ENCODE measurements at places on chromosomes 16 and 17. TPM values are rescaled to one million over a fixed set of nuclear protein-coding genes. Genes with fewer than 3 reads are reported as not detected.

GRCh38 chr17:48477221-48477620 is 47.2 kb upstream of the SKAP1 start:
- no peaks in the 10 kb centered on the region for H3K27me3 ChIP-seq
- no peak overlapping the region for H3K27ac ChIP-seq
- DNase-seq, result no peak
- H3K36me3 ChIP-seq, result no peaks in the 10 kb centered on the region

GRCh38 chr17:46935658-46936266 is 12.8 kb downstream of the GOSR2 start:
- DNase-seq, result no peak
- H3K27me3 ChIP-seq, result no peaks in the 10 kb centered on the region
- H3K27ac ChIP-seq, result no peak overlapping the region
- H3K36me3 ChIP-seq, result peaks cover 98% of the 10 kb centered on the region
- H3K4me3 ChIP-seq, result no peak overlapping the region
- H3K4me1 ChIP-seq, result no peaks in the 10 kb centered on the region

DNA sequence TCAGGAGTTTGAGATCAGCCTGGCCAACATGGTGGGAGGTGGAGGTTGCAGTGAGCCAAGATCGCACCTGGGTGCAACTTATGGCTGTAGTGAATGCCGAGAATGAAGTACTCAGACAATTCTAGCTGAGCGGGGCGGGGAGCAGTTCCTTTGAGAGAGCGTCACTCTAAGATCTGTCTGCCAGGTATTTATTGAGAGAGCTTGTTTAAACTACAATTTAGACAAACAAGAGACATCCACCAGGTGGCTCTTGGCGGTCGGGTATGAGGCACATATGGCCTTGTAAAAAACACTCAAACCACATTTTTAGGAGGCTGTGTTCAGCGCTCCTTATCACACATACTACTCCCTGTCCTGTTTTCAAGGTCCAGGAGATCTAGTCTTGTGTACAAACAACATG is 40.6 kb upstream of the CDH1 start:
- H3K4me1 ChIP-seq, result no peaks in the 10 kb centered on the region
- H3K36me3 ChIP-seq, result no peaks in the 10 kb centered on the region
- H3K27ac ChIP-seq, result no peak overlapping the region
- no peak for DNase-seq

GRCh38 chr17:45784293-45784740 is at the start of gene CRHR1:
Gene CRHR1 (plus strand): TSS chr17:45784320. CDS start chr17:45784545, 225 bp downstream.
- DNase-seq, result peak; percentile 22
- peak within 1 kb of the TSS; percentile 73 for H3K4me3 ChIP-seq
- H3K27me3 ChIP-seq, result peaks cover 57% of the 10 kb centered on the region
- H3K4me1 ChIP-seq, result peaks cover 11% of the 10 kb centered on the region
- no peak within 1 kb of the TSS for H3K27ac ChIP-seq

DNA sequence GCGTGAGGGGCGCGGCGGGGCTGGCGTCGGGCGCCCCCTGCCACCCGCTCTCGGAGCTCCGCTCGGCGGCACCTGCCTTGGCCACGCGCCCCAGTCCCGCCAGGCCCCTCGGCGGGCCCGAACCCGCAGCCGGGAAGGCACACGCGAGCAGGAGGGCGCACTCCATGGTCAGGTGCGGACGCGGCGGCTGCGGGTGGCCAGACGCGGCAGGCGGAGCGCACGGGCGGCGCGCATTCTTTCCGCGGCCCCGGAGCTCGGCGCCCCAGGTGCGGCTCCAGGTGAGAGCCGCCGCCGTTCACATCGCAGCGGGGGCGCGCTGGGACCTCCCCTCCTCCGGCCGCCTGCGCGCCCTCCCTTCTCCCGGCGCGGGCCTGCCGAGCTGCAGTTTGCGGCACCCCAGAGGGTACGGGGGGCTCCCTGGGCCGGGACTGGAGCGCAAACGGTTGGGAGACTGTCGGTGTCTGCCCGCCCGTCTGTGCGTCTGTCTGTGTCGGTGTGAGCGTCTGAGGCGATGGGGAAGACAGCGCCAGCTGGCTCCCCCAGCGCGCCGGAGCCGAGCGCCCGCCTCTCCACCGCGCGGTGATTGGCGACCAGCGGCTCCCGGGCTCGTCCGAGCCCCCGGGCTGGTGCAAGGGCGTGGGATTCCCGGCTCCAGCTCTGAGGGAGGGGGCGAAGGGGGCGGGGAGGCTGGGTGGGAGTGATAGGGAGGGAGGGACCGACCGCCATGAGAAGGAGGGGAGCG is at the start of gene ADAMTS18:
Gene ADAMTS18 (minus strand): TSS at position 505 of the 742 bp plus-strand sequence. CDS start 339 bp downstream, at position 166.
- no peak for DNase-seq
- H3K4me1 ChIP-seq, result no peaks in the 10 kb centered on the region
- no peak within 1 kb of the TSS for H3K4me3 ChIP-seq
- H3K36me3 ChIP-seq, result no peaks in the 10 kb centered on the region
- H3K27me3 ChIP-seq, result peaks cover 41% of the 10 kb centered on the region
- no peak within 1 kb of the TSS for H3K27ac ChIP-seq

- DNase-seq, result no peak
- H3K27me3 ChIP-seq, result no peaks in the 10 kb centered on the region
- no peak overlapping the region for H3K4me3 ChIP-seq
- peaks cover 56% of the 10 kb centered on the region for H3K36me3 ChIP-seq
- H3K27ac ChIP-seq, result no peak overlapping the region
These were observed 111.8 kb downstream of the SMG6 start for GRCh38 chr17:2191785-2192184.

DNA sequence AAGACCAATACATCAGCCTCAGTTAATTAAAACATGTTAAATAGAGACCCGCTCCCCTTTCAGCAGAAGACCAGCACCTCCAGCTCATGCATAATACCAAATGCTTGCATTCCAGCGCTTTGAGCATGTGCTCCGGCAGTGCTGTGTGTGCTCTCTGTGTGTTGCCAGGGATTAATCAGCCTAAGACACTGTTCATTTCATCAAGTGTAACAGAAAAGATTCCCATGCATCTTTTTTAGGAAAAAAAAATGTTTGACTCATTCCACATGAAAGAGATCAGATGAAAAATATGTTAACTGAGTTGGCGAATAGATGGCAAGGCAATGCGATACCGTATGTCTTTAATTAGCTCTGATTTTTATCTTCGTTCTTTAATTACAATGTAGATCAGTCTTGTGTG is 187.6 kb downstream of the RPTOR start:
- DNase-seq, result no peak
- H3K27me3 ChIP-seq, result no peaks in the 10 kb centered on the region
- peaks cover 33% of the 10 kb centered on the region for H3K4me1 ChIP-seq
- peaks cover 10% of the 10 kb centered on the region for H3K36me3 ChIP-seq
- no peak overlapping the region for H3K27ac ChIP-seq

DNA sequence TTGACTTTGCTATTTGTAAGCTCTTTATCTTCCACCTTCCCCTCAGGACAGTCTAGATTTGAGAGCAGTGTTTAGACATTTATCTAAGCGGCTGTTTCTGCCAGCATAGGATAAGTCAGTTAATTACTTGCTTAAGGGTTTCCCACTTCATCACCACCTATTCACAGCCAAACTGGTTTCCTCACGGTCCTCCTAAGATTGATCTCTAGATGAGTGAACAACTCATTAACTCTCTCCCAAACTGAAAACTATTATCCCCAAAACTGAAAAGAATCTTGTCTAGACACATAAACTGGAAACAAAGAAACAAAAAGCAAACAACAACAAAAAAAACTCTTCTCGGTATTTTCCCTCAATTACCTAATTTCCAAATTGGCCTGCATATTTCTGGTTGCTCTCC is 58.2 kb downstream of the SHCBP1 start:
- H3K36me3 ChIP-seq, result no peaks in the 10 kb centered on the region
- no peak for DNase-seq
- H3K4me1 ChIP-seq, result no peaks in the 10 kb centered on the region
- no peak overlapping the region for H3K4me3 ChIP-seq

DNA sequence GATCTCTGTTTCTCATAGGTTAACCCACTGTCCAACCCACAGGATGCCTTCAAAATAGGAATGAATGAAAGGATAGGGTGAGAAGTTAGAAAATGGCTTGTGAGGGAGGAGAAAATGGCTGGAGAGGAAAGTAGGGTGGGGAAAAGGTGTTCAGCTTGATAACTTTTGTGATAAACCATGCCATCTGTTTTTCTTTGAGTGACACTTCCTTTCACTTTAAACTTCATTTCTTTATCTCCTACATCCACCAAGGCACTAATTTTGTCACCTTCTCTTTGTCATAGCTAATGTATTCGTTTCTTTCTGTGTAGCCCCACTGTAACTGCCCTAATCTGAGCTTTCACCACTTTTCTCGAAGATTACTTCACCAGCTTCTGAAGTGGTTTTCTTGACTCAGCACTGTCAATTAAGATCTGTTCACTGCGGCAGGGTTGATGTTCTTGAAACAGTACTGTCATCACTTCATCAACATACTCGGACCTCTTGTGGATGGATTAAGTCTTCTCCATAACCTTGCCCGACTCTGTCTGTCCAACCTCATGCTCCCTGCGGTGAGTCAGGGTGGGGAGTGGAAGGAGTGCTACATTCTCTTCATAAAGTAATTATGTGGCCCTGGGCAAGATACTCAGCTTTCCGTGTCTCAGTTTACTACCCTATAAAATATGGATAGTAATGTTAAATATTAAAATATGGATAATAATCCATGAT is 5.5 kb upstream of the KRT10 start:
- no peak overlapping the region for H3K27ac ChIP-seq
- peaks cover 3% of the 10 kb centered on the region for H3K27me3 ChIP-seq
- no peak for DNase-seq
- no peak overlapping the region for H3K4me3 ChIP-seq

Gene CSNK2A2
- 77.3 TPM for total RNA-seq

Gene PRDM7
- total RNA-seq, result not detected

Gene CDH15
- not detected for total RNA-seq

Gene KRT25
- total RNA-seq, result not detected
